Skin of body (tissue), 3 donors: ENCODE measurements at places on chromosomes 5 and 9. TPM values are rescaled to one million over a fixed set of nuclear protein-coding genes. Genes with fewer than 3 reads are reported as not detected.

GRCh38 chr9:84953797-84954705 is 284.5 kb downstream of the NTRK2 start:
- DNase-seq: peak; percentile 78

GRCh38 chr5:141431286-141431685 is 979 bp downstream of the PCDHGA12 start:
- DNase-seq: no peak

DNA sequence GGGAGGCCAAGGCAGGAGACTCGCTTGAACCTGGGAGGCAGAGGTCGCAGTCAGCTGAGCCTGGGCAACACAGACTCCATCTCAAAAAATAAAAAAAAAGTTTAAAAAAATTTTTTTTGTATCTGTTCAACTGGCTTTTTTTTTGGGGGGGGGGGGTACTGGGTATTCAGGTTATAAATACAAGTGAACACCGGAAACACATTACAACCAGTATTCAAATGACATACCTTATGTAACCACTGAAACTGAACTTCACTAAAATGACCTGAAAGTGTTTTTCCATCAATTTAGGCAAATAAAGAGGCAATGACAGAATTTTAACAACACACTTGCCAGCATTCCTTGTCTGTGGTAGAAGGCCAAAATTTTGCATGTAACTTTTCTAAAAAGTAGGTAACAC is 33.5 kb downstream of the STRBP start:
- DNase-seq: no peak

ZDHHC11B gene
- 0.89 TPM for total RNA-seq

DNA sequence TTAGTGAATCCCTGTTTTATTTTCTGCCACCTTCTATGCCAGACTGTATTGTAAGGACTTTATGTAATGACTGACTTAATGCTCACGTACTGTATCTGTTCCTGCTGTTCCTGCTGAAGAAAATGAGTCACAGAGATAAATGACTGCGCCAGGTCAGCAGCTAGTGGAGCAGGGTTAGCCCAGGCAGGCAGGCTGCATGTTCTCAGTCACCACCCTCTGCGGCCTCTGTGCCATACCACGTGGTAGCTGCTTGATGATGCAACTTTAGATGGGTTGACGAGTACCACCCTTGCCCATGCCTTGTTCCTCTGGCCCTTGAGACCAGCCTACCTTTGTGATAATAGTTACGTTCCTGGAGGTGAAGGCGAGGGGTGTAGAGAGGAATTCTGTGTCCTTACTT is 161.9 kb downstream of the TRIO start:
- no peak for DNase-seq

GRCh38 chr5:80654054-80654390 is 430 bp upstream of the MSH3 start:
- no peak for DNase-seq

DNA sequence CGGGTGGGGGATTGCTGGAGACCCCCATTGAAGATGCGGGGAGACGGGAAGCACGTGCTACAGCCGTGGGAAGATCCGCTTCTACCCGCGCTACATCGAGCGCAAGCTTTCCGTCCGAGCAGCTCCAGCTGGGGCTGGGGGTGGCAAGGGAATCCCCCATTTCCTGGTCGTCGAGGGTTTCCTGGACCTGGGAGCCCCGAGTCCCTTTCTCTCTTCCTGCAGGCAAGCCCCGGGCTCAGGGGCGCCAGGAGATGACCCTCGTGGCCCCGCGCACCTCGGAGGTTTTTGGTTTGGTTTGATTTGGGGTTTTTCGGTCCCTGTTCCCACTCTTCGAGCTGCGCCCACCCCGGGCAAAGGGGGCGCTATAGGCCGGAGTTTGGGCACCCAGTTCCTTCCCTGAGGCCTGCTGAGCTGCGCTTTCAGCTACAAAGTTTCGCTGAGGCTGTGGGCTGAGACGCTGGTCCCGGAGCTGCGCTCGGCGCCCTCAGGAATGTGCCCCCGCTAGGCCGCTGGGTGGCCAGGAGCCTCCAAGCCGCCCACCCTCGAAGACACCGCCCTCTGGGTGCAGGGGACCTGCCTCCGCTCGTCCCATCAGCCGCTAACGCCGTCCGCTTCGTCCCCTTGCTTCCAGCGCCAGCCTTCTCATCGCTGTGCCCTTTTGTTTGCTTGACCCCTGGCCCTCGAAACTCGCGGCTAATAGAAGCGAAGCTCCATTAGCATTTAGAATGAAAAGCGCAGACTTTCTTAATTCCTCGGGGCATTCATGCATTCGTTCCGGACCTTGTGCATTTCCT is 2.9 kb downstream of the NR4A3 start:
- no peak for DNase-seq

ANKRD31 gene
- total RNA-seq: 0.30 TPM

GRCh38 chr5:75948438-75948837 is 134.7 kb upstream of the SV2C start:
- no peak for DNase-seq

NR5A1 gene
- total RNA-seq: not detected

SGCD gene
- 54.5 TPM for total RNA-seq

MAPKAP1 gene
- 35.2 TPM for total RNA-seq

DNA sequence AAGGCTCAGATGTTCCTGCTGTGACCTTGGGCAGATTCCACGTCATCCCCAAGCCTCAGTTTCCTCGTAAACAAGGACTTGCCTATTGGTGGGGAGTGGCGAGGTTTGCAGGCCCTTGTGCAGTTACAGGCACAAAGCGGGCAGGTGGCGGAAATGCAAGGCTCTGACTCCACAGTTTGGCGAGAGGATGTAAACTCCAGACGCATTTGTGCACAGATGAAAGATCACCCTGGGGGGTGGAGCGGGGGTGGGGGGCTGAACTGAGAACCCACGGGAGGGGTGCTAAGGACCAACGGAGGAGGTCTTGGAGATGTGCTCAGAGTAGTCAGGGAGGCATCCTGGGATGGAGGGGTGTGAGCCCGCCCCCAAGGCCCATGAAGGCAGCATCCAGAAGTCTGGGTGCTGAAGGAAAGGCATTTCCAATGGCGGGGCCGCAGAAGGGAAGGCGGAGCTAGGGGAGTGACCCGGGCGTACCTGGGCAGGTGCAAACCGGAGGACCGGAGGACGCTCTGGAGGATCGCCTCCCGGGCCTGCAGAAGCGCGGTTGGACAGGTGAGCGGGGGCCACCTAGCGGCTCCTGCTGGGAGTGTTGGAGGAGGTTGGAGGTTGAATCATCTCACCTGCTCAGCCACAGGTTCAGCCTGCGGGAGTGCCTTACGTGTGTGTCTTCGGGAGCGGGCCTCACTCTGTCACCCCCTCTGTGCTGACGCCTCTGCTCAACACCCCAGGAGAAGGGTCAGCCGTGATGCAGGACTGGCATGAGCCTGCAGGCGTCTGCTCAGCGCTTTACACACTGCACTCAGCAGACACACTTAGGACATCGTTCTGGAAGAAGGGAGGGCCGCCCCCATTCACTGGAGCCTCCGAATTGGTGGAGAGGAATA is 1.9 kb upstream of the FIBCD1 start:
- no peak for DNase-seq

- DNase-seq: no peak
These were observed 19.8 kb downstream of the PTGES start for GRCh38 chr9:129732946-129733631.

DNA sequence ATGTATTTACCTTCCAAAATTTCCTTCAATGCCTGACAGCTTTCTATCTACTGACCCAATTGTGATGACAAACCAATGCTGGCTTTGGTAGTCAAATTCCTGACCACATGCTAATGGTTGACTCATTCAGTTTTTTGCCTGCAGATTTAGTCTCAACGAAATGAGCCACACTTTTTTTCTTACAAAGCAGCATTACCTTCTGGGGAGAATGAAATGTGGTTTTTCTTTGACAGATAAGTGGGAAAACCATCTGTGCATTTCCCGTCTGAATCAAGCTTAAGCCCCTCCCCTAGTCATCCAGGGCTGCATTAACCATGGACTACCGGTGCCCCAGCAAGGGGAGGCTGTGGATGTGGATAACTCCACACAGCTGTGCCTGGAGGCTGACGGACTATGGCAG is 99.6 kb upstream of the TAF11L2 start:
- DNase-seq: no peak

- no peak for DNase-seq
These were observed 50.7 kb upstream of the NKD2 start for GRCh38 chr5:957748-958485.

GRCh38 chr9:71514344-71514975 is 253.9 kb downstream of the CEMIP2 start:
- DNase-seq: no peak

GRCh38 chr5:44334622-44335021 is 54.6 kb downstream of the FGF10 start:
- DNase-seq: no peak

DNA sequence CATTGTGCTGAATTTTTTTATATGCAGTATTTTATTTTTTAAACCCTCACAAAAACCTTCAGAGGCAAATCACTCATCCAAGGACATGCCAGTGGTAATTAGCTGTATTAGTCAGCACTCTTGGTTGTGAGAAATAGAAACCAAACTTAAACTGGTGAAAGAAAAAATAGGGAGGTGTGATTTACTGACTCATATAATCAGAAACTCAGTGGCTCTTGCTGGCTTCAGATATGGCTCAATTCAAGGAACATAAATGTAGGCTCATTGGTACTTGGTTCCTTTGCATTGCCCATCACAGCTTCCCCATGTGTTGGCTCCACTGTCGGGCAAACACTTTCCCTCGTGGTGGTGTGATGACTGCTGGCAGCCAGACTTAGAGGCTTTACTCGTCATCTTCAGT is 497.2 kb downstream of the MAT2B start:
- no peak for DNase-seq

MYMK gene
- 0.89 TPM for total RNA-seq

NMUR2 gene
- 0.10 TPM for total RNA-seq

- DNase-seq: no peak
These were observed 58.2 kb downstream of the ZNF618 start for GRCh38 chr9:113934167-113934828.

LCN9 gene
- total RNA-seq: not detected

GRCh38 chr5:74627646-74628279 is 12.8 kb downstream of the ENC1 start:
- peak; percentile 39 for DNase-seq

- no peak for DNase-seq
These were observed 1.8 kb downstream of the GSN start for GRCh38 chr9:121269642-121270254.

GRCh38 chr5:59093329-59093728 is 510.5 kb downstream of the RAB3C start:
- DNase-seq: no peak

IFNA14 gene
- total RNA-seq: not detected

DNA sequence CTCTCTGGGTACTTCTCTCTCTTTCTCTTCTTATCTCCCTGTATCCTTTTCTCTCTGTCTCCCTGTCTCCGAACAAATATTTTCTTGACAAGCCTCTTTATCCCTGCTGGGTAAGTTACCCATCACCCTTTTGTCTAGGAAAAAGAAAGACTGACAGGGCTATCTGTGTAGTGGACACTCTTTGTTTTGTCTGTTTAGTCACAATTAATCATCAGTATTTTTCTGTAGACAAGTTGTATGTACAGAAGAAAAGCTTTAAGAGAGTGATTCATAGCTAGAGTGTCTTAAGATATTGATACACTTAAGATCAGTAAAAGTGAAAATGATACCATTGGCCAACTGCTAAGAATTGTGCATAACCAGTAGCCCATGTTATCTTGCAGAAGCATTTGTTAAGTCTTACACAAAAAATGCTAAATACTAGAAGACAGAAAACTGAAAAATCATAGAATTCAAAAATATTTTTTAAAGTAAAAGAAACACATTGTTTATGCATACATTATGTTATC is 1043.8 kb upstream of the EDIL3 start:
- DNase-seq: no peak

NEUROG1 gene
- not detected for total RNA-seq
